ENCODE measurements at places on chromosomes 4 and X.

DNA sequence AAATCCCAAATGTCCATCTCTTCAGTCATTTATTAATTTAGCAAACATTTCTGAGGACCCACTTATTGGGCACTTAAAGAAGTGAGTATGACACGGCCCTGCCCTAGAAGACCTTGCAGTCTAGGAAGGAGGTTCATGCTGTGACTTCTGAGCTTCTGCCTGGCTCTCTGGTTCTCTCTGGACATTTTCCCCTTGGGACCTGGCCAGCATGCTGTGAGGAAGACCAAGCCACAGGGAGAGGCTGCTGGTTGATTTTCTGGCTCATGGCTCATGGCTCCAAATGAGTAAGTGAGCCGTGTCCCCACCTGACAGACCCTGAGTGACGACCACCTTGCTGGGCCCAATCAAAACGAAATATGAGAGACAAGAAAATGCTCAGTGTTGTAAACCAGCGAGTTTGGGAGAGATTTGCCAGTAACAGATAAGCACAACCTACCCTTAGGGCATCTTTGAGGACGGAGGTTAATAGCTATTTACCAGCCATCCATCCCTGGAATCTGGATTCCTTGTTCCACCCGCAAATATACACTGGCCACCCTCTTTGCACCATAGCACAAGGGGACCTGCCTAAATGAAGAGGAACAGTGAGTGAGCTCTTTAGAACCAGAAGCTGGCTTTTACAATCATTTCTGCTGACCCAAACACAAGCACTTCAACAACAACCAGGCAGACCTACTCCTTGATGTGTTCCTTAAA, 876 bp downstream of the MPP1 start:
- H3K4me1 ChIP-seq, result peaks cover 8% of the 10 kb centered on the region
- H3K36me3 ChIP-seq, result no peaks in the 10 kb centered on the region
- H3K27ac ChIP-seq, result peak overlapping the region; percentile 75
- H3K4me3 ChIP-seq, result peak overlapping the region; percentile 74
- no peaks in the 10 kb centered on the region for H3K27me3 ChIP-seq

- H3K27ac ChIP-seq, result no peak overlapping the region
- H3K4me3 ChIP-seq, result no peak overlapping the region
- DNase-seq, result no peak
- H3K36me3 ChIP-seq, result no peaks in the 10 kb centered on the region
- no peaks in the 10 kb centered on the region for H3K27me3 ChIP-seq
- no peaks in the 10 kb centered on the region for H3K4me1 ChIP-seq
Measured at GRCh38 chr4:185549095-185549639, 13.9 kb upstream of the PDLIM3 start.

DNA sequence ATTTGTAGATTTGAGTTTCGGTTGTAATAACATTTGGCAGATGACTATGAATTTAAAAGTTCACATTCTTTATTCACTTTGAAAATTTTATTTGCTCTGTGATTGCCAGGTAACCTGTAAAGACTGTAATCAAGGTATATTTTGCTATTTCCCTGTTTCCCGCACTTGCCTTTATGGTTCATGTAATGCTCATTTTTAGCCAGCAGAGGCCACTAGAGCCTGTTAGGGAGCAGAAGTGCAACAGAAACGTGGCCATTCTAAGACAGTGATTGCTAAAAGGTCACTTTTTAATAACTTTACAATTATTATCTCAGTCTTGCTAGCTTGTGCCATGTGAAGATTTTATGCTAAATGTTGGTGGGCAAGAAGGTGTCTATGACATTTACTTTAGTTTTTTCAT, 12.4 kb downstream of the YIPF6 start:
- no peaks in the 10 kb centered on the region for H3K27me3 ChIP-seq
- H3K36me3 ChIP-seq, result peaks cover 7% of the 10 kb centered on the region
- DNase-seq, result no peak
- H3K4me1 ChIP-seq, result no peaks in the 10 kb centered on the region

GRCh38 chr4:137124278-137124932, 407.9 kb downstream of the PCDH18 start:
- no peaks in the 10 kb centered on the region for H3K27me3 ChIP-seq
- no peak overlapping the region for H3K27ac ChIP-seq
- DNase-seq, result no peak
- H3K4me3 ChIP-seq, result no peak overlapping the region

- no peaks in the 10 kb centered on the region for H3K27me3 ChIP-seq
- H3K27ac ChIP-seq, result no peak overlapping the region
Measured at GRCh38 chr4:100576570-100576969, 58.7 kb upstream of the EMCN start.

DNA sequence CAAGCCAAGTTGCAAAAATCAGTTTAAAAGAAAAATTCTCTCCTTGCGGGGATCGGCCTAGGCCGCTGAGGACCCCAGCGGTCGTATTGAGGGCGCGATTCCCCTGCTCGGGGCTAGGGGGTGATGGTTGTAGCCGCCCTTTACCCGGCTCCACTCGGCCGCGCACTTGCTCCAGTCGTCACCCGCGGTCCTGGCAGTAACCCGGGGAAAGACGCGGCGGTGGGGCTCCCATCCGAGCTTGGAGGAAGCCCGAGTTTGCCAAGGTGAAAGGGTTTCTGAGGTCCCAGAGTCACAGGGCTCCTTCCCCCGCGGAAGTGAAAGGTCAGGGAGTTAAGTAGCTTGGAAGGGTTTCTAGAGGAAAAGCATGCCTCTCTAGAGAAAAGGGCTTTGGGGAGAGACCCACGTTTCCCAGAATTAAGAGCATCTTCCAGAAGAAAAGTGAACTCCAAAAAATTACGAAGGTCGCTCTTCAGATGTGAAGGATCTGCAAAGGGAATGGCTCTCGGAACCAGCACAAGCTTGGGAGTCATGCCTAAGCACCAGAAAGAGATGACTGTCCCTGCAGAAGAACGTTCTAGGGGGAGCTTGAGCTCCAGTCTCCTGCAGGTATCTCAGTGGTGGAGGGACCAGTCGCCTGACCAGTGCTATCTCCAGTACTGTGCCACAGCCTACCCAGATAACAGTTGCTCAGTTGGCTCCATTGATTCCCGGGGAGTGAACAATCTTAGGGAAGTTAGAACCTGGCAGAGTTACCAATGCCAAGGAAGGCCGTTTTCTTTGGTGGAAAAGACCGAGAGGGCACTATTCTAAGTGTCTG, 875 bp downstream of the LAP3 start:
- DNase-seq, result peak; percentile 8
- peak overlapping the region; percentile 77 for H3K4me3 ChIP-seq
- peak overlapping the region; percentile 91 for H3K27ac ChIP-seq
- no peaks in the 10 kb centered on the region for H3K27me3 ChIP-seq
- peaks cover 8% of the 10 kb centered on the region for H3K4me1 ChIP-seq

- peaks cover 12% of the 10 kb centered on the region for H3K36me3 ChIP-seq
- H3K4me1 ChIP-seq, result no peaks in the 10 kb centered on the region
- peak; percentile 47 for DNase-seq
Measured at GRCh38 chrX:47232803-47233332, at the start of gene USP11. Gene USP11 (plus strand): TSS chrX:47233009. CDS start chrX:47233044, 35 bp downstream.

DNA sequence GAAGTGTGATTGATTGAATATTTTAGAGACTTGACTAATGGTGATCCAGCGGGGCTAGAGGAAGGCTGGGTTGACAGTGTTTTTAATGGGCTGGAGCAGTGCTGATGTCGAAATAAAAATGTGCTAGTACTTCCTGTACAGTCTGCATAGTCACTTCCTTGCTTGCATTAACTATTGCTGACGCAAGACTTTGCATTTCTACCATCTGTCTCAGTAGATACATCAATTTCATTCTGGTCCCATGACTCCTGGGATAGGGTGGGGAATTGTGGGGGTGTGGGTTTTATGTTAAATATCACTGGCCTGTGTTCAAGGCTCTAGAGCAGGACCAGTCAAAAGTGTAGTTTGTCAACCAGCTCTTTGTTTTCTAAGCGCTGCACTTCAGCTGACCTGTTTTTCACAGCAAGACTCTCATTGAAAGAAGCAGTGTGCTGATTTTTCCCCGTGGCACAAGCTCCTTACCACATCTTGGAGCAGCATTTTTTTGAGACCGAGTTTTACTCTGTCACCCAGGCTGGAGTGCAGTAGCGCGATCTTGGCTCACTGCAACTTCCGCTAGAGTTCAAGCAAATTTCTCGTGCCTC, 35.2 kb upstream of the PHEX start:
- H3K4me1 ChIP-seq, result no peaks in the 10 kb centered on the region
- no peaks in the 10 kb centered on the region for H3K27me3 ChIP-seq
- no peaks in the 10 kb centered on the region for H3K36me3 ChIP-seq
- no peak overlapping the region for H3K4me3 ChIP-seq

DNA sequence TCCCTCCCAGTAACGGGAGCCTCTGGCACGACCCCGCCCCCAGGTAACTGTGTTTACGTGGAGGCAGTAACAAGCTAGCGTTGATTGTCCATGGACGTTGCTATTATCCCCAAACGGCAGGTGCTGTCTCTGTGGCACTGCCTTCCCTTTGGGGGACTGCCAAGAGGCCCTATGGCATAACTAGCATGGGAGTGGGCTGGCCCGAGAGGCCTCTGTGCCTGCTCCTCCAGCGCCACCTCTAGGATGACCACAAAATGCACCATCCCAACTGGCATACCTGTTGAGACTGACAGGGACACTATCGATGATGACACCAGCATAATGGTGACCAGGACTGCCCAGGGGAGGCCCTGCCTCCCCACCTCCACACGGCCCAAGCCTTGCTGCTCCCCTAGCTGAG, 1.5 kb downstream of the SRPK3 start:
- peaks cover 37% of the 10 kb centered on the region for H3K36me3 ChIP-seq
- no peak overlapping the region for H3K27ac ChIP-seq
- no peak overlapping the region for H3K4me3 ChIP-seq
- no peaks in the 10 kb centered on the region for H3K4me1 ChIP-seq

DNA sequence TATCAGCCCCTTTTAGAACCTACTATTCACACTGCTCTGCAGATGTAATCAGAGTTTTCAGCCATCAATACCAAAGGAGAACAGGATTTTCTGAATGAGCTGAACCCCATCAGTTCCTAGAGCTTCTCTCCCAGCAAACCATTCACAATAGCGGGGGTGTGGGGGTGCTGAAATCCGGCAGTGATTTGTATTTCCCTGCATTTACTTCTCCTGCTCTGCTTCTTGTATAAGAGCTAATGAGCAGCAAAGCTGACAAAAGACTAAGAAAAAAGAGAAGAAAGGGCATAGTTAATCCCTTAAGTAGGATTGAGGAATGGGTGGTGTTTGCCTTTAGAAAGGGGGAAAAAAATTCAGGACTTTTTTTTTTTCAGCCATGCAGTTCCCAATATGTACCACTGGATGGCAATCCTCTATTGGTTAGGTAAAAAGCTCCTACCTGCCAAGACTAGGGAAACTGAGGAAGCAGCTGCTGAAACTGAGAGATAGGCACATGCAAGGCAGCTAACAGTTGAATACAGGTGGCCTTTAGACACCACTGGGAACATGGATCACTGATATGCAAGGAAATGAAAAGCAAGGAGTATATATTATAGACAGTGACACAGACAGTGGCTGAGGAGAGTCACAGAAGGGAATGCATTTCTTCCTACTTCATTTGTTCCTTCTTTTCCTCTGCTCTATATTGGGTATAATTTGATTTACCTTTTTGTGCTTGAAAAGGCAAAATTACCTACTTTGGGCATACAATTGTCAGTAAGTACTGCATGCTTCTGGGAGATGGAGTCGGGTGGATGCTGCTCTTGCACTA, 217.9 kb downstream of the HS6ST2 start:
- no peak for DNase-seq
- H3K4me3 ChIP-seq, result no peak overlapping the region
- H3K27me3 ChIP-seq, result no peaks in the 10 kb centered on the region
- H3K36me3 ChIP-seq, result no peaks in the 10 kb centered on the region
- no peak overlapping the region for H3K27ac ChIP-seq

All from thymus (tissue), 14 donors.